ENCODE measurements at places on chromosomes 5 and 9. TPM values are rescaled to one million over a fixed set of nuclear protein-coding genes. Genes with fewer than 3 reads are reported as not detected.

CKMT2 gene
- 4.4 TPM for polyA plus RNA-seq

DNA sequence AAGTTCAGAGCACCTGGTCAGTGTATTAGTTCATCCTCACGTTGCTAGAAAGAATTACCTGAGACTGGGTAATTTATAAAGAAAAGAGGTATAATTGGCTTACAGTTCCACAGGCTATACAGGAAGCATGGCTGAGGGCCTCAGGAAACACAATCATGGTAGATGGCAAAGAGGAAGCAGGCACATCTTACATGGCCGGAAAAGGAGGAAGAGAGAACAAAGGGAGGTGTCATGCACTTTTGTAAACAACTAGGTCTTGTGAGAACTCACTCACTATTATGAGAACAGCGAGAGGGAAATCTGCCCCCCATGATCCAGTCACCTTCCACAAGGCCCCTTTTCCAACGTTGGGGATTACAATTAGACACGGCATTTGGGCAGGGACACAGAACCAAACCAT is 28.8 kb upstream of the CAVIN4 start:
- DNase-seq = no peak

DNA sequence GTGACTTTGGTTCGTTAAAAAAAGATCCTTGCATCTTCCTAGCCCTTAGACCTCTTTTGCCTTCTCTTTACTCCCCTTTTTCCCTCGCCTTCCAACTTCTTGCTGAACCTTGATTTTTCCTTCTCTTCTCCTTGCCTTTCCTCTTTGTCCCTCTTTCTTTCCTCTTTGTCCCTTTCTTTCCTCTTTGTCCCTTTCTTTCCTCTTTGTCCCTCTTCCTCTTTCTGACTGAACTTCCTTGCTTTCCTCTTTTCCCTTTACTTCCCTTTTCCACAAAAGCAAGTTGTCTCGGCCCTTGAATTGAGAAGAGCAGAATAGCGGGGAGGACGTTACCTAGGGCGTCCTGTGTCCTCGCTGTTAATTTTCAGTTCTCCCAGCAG is 1.4 kb upstream of the MLLT3 start:
- no peak for DNase-seq

GRCh38 chr5:144742361-144742760 is 571.7 kb downstream of the KCTD16 start:
- DNase-seq = no peak

DNA sequence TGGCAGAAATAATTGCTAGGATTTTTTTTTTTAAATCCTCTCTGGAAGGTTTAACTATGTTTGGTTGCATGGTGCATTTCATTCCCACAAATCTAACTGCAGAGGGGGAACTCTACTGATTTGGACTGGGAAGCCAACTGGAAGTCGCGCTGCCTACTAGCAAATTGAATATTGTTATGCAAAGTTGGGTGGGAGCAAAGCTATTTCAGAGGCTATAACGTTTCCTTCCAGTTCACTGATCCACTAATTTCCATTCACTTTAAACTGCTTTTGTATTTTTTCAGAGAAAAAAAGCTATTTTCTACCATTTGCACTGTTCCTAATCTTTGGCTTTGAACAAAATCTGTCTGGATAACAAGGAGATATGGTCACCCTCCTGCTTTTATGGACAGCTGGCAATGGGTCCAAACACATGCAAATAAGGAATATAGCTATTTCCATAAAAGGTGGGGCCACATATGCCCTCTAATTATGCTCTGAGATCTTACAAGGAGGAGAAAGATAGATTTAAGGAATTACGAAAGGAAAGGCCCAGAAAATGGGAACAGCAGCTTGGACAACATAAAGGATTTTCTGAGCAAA is 40.1 kb downstream of the MACIR start:
- no peak for DNase-seq

GRCh38 chr9:117696154-117696553 is 8.0 kb upstream of the TLR4 start:
- no peak for DNase-seq

GRCh38 chr5:133196441-133197085 is 144.8 kb downstream of the HSPA4 start:
- DNase-seq = no peak

- no peak for DNase-seq
Measured at GRCh38 chr9:121852651-121853616, 201.5 kb downstream of the DAB2IP start.

GRCh38 chr5:125180231-125180829 is 433.9 kb upstream of the ZNF608 start:
- no peak for DNase-seq
